ENCODE measurements at places on chromosomes 11 and 22.

DNA sequence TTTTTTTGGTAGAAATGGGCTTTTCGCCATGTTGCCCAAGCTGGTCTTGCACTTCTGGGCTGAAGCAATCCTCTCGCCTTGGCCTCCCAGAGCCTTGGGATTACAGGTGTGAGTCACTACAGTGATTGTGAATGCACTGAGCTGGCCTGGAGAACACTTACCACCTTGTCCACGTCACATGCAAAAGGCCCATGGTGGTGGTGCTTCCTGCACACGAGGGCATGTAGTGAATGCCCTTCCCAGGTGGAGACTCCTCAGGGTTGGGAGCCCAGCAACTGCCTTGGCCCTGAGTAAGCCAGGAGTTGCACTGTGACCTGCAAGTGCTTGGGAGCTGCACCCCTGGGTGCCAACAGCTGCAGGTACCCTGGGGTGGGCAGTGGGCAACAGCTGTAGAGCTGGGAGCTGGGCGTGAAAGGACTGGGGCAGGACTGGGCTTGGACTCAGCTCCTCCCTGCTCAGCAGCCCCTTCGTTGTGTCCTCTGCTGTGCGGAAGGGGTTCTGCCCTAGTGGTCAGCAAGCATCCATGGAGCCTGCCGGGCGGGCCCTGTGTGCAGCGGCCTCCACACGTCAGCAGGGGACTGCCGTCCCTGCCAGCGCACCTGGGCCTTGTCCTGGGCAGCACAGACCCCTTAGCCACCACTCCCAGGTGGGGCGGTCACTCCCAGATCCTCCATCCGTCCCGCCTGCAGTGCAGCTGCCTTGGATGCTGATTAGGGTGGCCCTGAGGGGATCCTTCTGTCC is 9.3 kb upstream of the ADORA2A start:
- no peak for DNase-seq

- DNase-seq: no peak
Measured at GRCh38 chr22:33873186-33873585, 47.1 kb downstream of the LARGE1 start.

- no peak for DNase-seq
Measured at GRCh38 chr11:29002816-29003215, 894.6 kb downstream of the METTL15 start.

GRCh38 chr11:80593648-80594374 is 1153.0 kb upstream of the TENM4 start:
- DNase-seq: no peak

GRCh38 chr11:111947143-111947542 is 10.0 kb downstream of the DIXDC1 start:
- no peak for DNase-seq

DNA sequence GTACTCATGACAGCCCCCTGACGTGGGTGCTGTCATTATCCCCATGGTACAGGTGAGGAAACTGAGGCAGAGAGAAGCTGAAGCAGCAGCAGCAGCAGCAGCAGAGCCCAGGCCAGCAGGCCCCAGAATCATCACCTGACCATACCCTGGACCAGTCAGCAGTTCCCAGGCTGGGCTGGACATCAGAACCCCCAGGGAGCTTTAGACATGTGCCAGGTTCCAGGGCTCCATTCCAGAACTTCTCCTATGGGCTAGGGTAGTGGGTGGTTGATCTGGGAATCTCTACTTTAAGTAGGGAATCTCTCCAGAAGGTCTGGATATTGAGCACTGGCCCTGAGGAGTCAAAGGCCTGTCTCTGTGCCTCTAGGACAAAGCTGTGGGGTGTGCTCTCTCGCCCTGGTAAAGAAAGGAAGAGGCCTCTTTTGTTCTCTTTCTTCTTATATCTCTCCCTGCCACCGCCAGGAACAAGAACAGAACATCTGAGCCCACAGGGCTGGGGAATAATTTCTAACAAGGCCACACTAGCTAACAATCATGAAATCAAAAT is 26.6 kb downstream of the MAFF start:
- DNase-seq: no peak

- DNase-seq: no peak
Measured at GRCh38 chr11:31932879-31933278, 121.8 kb upstream of the PAX6 start.

DNA sequence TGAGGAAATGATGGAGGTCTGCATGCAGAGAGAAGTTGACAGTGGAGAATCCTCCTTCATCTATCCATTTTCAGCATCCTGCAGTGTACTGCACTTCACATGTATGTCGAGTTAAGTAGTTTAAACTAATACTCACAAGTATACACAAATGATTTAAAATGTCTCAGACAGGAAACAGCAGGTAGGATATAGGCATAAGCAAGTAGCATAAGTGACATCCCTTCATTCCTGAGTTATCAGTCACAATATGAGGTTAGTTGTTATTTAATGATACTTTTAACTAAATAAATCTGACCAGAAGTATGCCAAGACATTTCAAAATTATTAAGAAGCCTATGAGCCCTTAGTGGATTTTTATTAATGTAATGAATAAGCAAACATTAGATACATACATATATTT is 37.4 kb downstream of the MTMR2 start:
- DNase-seq: no peak

GRCh38 chr11:74577624-74578396 is 14.6 kb upstream of the POLD3 start:
- no peak for DNase-seq

GRCh38 chr22:47605886-47606285 is 843.4 kb downstream of the TBC1D22A start:
- no peak for DNase-seq

GRCh38 chr11:34905666-34906065 is 10.5 kb downstream of the APIP start:
- no peak for DNase-seq

DNA sequence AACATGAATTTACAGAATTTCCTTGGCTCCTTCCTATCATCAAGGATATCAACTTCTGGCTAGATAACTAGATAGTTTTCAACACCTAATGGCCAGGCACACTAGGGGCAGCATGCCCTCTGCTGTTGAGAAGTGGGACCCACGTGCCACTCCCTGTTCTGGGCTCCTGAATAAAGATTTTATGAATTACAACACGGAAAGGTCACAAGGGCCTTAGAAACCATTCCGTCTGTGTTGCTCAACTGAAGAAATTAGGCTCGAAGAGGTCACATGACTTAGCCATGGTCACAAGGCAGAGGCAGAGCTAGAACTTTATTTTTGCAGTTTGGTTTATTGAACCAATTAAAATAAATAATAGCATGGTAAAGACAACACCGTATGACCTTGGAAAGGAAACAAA is 36.0 kb downstream of the PRCP start:
- DNase-seq: no peak

- DNase-seq: no peak
Measured at GRCh38 chr22:39481595-39481994, 20.5 kb upstream of the MIEF1 start.

DNA sequence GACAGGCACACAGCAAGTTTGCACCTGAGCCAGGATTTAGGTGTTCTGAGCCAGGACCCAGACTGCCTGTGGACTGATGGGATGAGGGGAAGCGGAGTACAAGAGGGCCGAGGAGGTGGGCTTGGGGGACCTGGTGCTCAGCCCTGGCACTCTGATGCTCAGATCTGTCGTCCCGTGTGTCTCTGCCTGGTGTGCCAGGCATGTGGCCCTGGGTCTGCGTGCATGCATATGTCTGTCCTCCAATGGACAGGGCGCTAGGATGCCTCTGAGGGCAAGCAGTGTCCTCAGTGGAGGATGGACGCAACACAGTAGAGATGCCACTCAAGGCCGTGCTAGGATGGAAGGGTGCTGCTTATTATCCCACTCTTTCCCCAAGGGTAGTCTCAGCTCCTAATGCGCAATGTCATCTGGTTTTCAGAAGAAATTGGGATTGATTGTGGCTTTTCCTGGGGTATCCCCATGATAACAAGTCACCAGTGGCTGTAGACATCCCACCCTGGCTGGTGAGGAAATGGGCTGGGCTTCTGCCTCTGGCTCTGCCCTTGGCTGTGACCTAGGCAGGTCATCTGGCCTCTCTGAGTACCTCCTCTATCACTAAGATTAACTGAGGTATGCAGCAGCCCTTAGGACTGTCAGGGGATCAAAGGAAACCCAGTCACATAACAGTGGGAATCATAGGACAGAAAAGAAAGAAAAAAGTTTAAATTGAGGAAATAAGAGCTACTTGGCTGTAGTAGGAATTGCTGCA is 35.7 kb upstream of the SUSD2 start:
- no peak for DNase-seq

DNA sequence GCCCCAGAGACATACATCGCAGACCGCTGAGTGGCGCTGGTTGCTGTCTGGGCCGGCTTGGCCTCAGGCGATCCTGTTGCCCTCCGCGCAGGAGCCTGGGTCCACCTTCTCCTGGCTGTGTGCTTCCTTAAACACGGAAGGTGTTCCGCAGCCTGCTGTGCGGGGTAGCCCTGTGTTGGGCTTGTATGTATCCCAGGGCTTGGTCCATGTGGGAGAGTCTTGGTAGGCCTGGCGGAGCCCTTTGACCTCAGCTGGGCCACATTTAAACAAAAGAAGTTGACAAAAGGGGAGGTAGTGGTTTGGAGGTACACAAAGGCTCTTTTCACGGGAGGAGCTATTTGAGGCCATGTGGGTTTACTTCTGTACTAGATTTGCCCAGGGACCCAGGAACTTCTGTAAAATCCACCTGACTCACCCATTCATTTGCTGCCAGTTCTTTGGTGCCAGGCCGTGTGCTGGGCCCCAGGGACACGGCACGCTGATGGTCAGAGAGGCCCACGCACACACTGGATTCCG is 11.0 kb upstream of the GRAMD4 start:
- DNase-seq: no peak

- no peak for DNase-seq
Measured at GRCh38 chr11:69492201-69492991, 10.9 kb downstream of the LINC01488 start.

DNA sequence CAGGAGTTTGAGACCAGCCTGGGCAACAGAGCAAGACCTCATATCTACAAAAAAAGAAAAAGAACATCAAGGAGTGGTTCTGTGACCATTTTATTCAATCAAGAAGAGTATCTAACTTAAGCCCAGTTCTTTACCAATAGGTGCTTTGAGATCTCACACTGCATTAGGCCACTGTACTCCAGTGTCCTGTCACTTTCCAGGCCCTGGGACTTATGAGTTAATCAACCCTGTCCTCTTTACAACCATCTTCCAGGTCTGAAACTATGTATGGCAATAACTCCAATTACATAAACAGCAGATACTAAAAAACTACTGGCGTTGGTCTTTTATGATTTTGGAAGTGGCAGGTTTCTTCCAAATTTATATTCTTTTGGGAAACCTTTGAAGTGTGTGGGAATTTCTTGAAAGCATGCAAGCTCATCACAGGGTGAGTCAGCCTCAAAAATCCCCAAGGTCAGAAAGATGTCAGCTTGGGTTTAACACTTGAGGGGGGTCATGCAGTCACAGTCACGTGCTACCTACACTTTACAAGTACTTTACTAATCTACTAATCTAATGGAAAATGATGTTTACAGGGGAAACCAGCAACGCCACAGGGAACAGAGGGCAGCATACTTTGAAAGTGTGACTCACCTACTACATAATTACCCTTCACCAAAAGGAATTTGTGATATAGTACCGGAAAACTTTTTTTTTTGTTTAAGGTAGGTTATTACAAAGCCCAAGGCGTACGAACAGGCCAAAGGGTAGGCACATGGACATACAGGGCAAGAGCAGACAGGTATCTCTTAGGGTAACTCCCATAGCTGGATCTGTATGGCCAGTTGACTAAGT is 15.6 kb downstream of the PISD start:
- no peak for DNase-seq

DNA sequence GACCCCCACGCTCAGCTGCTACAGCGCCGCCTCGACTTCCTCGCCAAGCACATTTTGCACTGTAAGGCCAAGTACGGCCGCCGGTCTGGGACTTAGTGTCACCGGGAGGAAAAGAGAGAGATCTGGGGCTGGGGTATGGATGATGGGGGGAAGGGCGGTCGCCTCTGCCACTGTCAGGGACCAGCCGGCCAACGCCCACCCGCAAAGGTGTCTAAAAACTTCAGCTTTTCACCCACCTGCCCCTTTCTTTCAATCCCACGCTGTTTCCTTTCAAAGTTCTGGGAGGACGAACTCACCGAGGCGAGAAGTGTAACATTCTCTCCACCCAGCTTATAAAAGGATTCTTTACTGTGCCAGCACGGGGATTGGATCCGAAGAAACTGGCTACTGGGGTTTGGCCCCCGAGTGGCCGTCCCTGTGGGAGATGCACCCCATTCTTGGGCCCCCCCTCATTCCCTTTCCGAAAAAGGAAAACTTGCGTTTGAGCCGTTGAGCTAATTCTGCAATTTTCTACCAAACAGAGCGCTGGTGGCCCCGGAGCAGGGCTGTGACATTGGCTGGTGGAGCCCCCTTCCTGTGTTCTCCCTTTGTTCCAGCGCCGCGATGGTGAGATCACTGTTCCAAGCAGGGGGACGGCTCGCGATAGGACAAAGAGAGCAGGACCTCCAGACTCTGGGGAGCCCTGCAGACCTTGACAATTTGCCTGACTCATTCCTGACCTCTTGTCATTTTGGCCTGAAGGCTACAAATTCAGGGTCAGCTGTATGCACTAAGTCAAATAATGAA is 1.8 kb downstream of the FJX1 start:
- DNase-seq: no peak

GRCh38 chr22:38441620-38442287 is 13.2 kb downstream of the KCNJ4 start:
- DNase-seq: no peak
